Activated CD4-positive, alpha-beta T cell treated with anti-CD3 and anti-CD28 coated beads for 4 hours (primary cell): ENCODE measurements at places on chromosomes 11 and 22.

DNA sequence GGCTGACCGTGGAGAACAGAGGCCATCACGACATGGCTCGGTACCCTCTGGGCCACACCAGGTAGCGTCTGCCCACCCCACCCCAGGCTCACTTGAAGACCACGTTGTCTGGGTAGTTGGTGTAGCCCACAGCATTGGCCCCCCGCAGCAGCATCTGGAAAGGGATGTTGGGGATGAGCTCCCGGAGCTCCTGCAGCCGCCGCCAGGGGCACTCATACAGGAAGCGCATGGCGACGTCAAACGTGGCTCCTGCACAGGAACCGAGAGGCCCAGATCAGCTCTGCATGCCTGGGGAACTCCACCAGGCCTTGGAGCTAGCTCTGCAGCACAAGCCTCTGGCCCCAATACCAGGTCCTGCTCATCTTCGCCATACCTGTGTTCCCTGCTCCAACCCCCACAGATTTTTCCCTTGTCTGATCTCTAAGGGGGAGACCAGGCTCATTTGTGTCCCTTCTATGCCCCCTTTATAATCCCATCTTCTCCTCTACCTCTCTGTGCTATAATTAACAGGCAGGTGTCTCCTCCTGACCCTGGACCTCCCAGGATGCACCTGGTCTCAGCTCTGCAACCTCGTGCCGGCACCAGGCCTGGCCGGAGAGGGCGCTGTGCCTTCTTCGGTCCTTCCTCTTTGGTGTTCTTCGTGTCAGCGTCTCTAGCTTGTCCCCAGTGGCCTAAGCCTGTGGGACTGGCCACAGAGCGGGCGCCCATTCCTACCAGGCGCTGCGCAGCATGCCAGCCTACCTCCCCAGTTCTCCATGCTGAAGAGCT lies 5.0 kb upstream of the LRFN4 start:
- DNase-seq = no peak

GRCh38 chr22:24901448-24901847 lies 45.0 kb downstream of the LHFPL7 start:
- DNase-seq = no peak

DNA sequence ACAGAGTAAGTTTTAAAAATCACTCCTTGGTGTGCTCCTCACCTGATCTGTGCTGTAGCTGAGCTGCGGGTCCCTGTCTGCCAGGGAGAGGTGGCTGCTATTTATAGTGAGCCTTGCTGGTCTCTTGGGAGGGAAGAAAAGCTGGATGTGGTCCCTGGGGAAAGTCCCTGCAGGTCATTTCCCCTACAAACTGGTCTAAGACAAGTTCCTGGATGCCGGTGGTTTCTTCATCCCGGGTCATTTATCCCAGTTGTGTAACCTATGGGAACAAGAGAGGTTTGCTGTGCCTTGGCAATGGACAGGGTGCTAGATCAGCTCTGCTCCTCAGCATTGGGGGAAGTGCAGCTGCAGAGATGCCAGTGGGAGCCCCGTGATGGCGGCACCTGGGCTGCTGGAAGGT lies at the start of gene SAA2:
Gene SAA2, minus strand, starts transcription at position 108 of the 400 bp plus-strand sequence. CDS start 657 bp downstream, outside the sequence.
- no peak for DNase-seq

GRCh38 chr22:29882716-29883044 lies 294 bp upstream of the MTMR3 start:
- no peak for DNase-seq

DNA sequence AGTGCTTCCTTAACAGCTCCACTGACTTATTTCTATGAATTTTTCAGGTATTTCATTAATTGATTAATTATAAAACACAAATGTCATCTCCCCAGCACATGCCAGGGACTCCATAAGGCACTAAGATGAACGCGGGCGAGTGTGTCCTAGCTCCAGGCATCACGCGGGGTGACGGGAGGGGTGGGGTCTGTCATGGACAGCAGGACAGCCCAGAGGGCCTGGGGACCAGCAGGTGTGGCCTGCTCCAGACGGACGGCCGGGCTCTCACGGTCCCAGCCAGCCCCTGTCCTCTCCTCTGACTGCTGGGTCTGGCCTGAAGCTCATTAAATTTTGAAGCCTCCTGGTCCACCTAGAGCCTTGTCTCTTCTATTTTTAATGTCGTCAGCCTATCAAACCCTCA lies 531.1 kb downstream of the BRD1 start:
- no peak for DNase-seq

- no peak for DNase-seq
Observed at GRCh38 chr22:47340851-47341436, 578.5 kb downstream of the TBC1D22A start.
